ENCODE measurements at places on chromosomes 11 and 22.

DNA sequence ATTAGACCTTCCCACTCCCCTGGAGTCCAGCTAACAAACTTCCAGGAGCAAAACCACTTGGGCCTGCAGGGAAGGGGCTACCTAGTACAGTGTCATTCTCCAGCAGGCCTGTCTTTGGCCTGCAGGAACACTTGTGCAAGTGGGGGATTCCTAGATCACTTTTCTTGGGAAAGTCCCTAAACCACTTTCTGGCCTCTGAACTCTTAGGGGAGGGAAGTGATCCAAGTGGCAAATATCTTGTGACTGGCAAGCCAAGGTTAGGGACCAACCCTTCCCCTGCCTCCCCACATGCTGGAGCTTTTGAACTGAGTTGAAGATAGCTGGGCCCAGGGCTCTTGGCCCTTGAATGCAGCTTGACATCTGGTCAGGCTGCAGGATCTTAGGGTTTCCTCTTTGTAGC is 17.2 kb downstream of the PPFIBP2 start:
- no peak for DNase-seq

DNA sequence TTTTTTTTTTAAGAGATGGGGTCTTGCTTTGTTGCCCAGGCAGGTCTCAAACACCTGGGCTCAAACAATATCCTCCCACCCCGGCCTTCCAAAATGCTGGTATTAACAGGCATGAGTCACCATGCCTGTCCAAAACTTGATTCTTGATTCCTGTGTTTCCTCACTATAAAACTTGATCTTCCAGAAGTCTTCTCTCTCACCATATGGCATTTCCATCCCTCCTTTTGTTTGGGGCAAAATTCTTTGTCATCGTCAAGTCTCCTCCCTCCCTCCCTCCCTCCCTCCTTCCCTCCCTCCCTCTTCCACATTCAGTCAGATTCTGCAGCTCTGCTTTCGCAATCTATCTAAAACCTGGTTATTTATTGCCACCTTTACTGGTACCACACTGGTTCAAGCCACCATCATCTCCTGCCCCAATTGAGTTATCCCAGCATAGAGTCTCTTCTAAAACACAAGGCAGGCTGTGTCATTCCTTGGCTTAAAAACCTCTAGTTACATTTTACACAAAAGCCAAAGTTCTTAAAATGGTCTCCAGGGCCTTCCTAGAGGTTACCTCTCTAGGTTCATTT is 65.0 kb upstream of the HORMAD2 start:
- no peak for DNase-seq

DNA sequence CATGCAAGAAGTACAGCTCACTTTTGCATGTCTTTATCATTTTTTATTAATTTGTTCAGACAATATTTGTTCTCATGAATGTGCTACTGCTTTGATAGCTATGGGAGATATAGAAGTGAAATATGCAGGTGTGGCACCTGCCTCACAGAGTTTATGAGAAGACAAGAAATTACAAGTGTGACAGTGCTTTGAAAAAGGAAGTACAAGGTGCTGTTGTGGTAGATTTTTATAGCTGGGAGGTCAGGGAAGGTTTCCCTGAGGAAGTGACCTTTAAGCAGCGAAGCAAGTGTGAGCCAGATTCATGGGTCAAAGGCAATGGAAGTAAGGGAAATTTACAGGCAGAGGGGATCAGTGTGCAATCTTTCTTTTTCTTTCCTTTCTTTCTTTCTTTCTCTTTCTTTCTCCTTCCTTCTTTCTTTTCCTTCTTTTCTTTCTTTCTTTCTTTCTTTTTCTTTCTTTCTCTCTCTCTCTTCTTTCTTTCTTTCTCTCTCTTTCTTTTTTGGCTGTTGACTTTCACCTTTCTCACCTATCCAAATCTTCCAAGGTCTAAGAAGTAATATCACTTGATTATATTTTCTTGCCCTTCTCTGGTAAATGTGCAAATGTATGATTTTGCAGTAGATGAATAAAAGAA is 6.4 kb upstream of the BMAL1 start:
- DNase-seq = peak; percentile 18

DNA sequence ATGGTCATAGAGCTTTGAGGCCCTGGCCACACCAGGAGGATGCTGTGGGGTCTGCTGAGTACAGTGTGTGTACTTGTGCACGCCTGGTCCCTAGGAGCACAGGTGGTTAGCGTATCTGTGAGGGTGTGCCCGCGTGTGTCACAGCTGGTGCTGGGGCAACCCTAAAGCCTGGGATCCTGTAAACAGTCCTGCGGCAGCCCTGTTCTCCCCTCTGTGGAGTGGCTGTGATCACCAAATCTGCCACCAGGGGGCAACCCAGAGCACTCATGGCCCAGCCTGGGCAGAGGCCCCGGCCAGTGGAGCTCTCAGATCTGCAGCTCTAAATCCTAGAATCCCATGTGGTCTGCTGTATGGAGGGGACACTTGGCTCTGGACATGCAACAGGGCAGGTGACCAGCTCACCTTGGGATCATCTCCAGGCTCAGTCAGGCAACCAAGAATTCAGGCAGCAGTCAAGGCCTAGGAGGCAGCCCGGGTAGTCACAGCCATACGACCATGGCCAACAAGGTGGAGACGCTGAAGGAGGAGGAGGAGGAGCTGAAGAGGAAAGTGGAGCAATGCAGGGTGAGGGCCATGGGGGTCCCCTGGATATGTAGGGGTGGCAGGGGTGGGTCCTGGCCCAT is 3.9 kb downstream of the SH3BP1 start:
- DNase-seq = peak; percentile 42

DNA sequence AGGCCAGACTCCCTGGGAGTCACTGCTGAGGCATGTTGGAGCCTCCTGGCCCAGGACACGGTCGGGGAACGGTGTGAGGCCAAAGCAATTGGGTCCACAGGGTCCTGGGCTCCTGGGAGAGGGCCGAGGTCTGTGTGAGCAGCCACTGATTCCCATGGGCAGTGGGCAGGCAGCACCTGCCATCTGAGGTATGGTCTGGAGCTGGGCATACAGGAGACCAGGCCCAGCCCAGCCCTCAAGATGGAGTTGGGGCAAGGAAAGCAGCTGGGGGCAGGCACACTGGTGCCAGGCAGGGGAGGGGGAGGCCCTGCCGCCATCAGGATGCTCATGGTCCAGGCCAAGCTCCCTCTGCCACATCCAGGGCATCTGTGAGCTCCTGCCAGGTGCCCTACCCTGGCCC is 32.2 kb upstream of the HMOX1 start:
- DNase-seq = no peak

- no peak for DNase-seq
Measured at GRCh38 chr11:88301488-88302140, 35.9 kb downstream of the CTSC start.

- no peak for DNase-seq
Measured at GRCh38 chr11:34160049-34160721, 54.8 kb downstream of the NAT10 start.

DNA sequence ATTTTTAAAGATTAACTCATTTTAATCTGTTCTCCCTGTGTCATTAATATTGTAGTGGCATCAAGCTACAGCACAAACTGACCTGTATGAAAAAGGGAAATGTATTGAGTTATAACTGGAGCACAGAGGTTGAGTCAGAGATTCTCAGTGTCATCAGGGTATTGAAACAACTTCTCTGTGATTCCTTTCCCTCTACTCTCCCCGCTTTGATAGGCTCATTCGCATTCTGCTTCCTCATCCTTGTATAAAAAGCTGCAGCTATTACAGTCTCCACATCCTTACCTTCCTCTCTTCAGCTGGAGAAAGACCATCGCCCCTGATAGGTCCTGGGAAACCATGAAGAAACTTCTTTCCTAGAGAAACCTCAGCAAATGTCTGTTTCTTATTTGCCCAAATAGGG is 90.0 kb downstream of the BDNF start:
- no peak for DNase-seq

DNA sequence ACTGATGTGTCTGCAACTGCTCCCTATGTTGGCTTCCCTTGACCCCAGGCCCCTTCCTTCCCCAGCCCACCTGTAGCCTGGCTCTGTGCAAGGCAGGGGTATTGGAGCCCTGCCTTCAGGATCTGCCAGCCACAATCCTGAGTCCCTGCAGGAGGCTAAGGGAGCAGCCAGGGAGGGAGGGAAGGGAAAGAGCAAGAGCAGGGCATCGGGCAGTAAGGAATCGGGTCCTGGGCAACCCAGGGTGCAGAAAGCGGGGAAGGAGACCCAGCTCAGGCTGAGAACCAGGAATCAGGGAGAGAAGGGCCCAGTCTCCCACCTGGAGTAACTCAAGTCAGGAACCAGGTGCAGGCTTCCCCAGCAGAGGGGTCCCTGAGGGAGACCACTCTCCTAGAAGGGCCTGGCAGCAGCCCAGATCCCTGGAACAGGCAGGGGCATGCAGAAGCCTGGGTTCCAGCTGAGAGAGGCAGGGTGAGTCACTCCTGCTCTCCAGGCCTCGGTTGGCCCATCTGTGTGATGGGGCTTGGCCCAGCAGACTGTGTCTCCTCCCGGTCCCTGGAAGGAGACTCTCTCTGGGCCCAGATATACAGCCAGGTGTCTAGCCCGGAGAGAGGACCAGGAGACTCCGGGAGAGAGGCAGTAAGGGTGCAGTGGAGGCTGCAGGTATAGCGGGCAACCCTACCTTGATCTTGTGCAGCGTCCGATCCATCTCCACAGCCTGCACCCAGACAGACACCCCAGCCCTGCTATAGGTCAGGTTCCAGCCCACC is 13.4 kb downstream of the STARD10 start:
- no peak for DNase-seq

DNA sequence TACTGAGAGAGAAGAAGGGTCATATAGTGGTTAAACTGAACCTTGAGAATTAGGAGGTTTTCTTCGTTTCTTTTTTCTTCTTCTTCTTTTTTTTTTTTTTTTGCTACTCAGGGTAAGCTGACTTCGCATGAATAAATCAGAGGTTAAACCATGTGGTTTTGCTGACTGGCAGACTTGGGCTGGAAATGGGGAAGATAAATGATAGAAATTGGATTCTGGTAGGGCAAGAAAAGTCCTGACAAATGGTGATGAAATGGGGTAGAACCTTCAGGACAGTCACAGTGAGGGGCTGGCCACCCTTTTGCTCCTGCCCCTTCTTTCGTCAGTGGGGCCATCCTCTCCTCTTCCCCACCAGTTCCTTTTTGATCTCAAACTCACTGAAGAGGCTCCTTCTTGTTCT is 1.6 kb upstream of the SWAP70 start:
- DNase-seq = no peak

Measured in SW480 (cell line).